EL (cell line): ENCODE measurements at places on chromosomes 3 and 15.

GRCh38 chr15:100125401-100126191 is 216.2 kb downstream of the ADAMTS17 start:
- DNase-seq = no peak

- no peak for DNase-seq
These were observed 407.2 kb upstream of the UBE2E2 start for GRCh38 chr3:22795917-22796316.

DNA sequence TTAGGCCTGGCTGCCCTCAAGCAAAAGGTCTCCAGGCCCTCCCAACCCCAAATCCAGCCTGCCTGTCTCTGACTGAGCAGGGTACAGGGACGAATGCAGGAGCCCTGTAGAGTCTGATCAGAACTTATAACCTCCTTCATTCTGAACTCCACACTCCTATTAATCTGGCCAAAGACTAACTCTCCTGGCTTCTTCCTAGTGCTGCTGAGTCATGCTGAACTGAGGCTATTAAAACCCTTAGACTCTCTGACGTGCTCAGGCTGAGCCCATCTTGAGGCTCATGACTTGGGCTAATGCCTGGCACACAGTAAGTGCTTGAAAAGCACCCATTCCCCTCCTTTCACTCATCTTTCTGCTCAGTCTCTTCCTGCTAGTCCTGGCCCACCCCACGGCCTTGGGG is 81.9 kb downstream of the NUP210 start:
- peak; percentile 9 for DNase-seq

GRCh38 chr15:63551400-63551799 is 45.8 kb upstream of the FBXL22 start:
- peak; percentile 53 for DNase-seq

DNA sequence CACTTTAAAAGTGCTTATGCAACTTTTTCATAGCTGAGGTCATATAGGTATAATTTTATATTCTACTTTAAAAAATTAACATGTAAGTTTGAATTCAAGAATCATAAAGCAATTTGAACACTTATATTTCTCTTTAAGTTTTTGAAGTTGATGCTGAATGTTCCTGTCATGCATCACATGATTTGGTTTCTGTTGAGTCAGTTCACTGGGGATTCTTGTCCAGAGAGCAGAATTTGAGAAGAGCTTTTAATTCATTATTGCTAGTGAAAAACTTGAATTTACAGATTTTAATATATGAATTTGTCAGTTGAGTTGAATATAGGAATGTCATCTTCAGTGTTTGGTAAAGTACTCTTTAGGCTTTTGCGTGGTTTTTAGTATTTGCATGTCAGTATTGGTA is 7.9 kb downstream of the SLC25A26 start:
- no peak for DNase-seq

DNA sequence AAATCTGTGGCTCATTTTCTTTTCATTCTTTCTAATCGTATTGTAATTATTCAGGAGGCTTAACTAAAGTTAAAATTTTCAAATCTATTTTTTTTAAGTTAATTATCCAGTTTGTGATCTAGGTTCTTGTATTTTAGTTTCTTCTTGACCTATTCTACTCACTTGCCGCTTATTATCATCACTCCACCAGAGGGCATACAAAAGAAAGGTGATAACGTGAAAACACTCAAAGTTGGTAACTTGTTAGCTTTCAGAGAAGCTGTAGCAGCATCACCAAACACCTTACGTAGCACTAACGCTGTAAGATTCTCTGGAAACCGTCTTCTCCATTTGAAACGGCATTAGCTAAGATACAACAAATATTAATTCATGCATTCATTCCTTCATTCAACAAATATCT is 4.8 kb downstream of the GNB4 start:
- peak; percentile 30 for DNase-seq

DNA sequence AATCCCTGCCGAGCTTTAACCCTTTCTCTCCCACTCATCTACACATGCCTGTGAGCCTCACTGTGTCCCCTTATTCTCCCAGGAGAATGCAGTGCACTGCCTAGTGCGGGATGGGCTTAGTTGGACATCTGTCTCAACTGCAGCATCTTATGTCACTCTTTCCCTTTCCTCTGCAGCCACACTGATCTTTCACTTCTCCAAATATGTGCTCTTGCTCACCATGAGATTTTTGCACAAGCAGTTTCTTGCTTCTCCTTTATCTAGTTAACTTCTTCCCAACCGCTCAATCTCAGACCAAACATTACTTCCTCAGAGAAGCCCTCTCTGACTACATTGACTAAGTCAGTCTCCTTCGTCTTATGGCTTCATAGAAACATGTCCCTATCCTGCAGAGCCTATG is 292.3 kb downstream of the KBTBD8 start:
- DNase-seq = no peak

- DNase-seq = peak; percentile 99
These were observed 29.3 kb downstream of the RFTN1 start for GRCh38 chr3:16484216-16484615.

GRCh38 chr15:52076889-52077781 is 35.4 kb downstream of the BCL2L10 start:
- DNase-seq = peak; percentile 76

GRCh38 chr3:128775906-128776542 is 50.0 kb downstream of the RAB7A start:
- no peak for DNase-seq

DNA sequence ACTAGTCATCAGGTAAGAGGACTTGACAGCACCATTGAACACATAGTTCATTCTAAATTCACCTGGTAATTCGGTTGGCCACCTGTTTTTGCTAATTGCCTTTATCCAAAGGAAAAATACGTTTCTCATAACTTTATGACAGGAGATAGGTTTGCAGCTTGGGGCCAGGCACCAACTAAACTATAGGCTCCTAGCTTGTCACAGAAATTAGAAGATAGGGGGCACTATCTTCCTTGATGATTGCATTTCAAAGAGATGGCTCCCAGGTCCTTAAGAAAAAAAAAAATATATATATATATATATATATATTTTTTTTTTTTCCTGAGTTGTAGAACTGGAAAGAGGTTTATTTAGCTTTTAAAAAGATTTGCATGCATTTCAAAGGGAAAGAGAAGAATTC is 563.6 kb downstream of the NAALADL2 start:
- DNase-seq = no peak

- no peak for DNase-seq
These were observed 52.2 kb upstream of the CCDC80 start for GRCh38 chr3:112693186-112693585.

DNA sequence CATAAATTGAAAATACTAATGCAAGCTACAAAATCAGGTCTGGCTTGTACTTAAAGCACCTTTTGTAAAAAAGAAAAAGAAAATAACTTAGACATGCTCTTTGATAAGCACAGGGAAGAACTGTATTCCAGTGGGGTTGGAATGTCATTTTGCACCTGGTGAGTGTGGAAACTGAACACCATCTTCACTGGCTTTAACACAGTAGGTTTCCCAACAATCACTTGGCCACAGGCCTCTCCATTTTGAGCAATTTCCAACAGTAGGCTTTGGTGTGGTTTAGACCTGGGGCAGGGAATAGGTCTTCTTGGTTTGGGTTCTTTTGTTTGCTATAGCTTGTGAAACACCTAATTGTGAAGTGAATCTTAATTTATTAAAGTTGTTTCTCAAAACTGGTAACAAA is 18.9 kb downstream of the PDZRN3 start:
- no peak for DNase-seq

DNA sequence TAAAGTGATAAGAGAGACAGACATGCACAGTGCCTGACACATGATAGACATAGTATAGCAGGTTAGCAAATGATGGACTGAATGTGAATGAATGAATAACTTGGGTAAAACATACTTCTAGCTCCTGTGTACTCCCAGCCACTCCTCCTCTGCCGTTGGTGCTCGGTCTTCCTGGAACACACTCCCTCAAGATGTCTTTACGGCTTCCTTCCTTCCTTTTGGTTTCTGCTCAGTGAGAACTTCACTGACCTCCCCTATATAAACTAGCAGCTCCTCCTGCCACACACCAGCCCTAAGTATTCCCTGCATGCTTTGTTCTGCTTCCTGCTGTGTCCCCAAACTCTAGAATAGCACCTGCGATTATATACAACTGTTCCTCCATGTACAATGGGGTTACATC is 50.2 kb downstream of the RAD54L2 start:
- no peak for DNase-seq

- no peak for DNase-seq
These were observed 61.1 kb upstream of the GCNT3 start for GRCh38 chr15:59550530-59550929.

GRCh38 chr3:49017971-49018706 is at the start of gene DALRD3:
Gene DALRD3, minus strand, starts transcription at chr3:49018580. Its CDS starts 16 bp downstream, at chr3:49018564.
- peak; percentile 64 for DNase-seq

DNA sequence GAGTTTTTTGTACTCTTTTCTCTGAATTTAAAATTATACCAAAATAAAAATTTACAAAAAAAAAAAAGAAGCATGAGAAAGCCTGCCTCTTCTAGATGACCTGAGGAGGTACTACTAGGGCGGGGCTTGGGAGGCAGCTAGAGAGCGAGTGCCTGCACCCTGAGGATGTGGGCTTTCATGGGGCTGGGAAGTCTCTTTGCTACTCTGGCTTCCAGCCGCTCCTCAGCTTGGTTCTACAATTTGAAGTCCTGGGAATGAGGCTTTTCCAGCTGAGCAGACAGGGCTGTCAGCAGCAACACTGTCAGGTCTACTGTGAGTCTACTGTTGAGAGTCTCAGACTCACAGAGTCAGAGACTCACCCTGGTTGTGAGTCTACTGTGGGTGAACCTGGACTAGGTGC is 8.2 kb upstream of the PSTPIP1 start:
- DNase-seq = no peak

GRCh38 chr3:5056111-5056391 is 66.0 kb upstream of the ARL8B start:
- DNase-seq = no peak

- no peak for DNase-seq
These were observed 246.4 kb upstream of the TPRG1 start for GRCh38 chr3:188925376-188925775.

- no peak for DNase-seq
These were observed 46.7 kb upstream of the BCHE start for GRCh38 chr3:165883863-165884478.

DNA sequence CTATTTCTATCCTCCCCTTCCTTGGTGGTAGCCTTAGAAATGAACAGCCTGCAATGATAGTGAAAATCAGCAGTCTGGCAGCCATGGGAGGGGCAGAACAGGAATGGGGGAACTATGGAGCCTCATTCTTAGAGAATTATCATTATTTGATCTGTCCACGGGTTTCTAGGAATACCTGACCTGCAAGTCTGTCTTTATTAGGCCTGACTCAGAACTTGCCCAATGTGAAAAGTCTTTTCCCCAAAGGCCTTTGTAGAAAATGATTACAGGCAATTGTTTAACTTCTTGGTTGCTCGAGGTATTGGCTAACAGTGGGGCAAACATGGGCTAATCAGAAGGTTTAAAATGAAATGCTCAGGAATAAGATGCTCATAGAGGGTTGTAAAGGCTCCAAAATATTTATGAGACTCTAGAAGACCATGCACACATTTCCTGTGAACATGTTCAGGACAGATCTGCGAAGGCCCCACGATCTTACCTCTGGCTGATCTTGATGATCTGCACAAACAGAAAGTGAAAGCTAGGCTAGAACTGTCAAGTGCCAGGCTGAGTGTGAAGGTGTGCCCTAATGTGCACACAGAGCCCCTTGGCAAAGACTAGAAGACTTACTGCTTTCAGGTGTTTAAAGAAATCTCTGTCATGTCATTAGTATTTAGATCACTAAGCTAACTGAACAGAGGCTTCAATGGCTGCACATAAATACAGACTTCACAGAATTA is 39.6 kb upstream of the LAMP3 start:
- DNase-seq = no peak

DNA sequence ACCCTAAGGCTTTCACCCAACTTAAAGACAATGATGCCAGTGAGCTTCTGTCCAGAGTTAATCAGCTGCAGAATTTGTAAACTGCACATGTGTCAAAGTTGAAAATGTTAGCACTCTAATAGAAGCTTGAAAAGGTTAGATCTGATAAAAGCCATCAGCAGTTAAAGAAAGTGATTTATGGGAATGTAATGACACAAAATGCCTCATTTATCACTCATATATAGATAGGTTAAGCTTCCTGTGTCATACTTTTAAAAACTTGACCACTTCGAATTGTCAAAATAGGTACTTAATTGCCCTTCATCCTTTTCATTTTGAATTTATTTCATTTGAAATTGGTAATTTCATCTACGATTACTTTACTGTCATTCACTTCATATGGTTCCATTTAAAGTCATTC is 151.6 kb downstream of the CDIN1 start:
- DNase-seq = no peak

DNA sequence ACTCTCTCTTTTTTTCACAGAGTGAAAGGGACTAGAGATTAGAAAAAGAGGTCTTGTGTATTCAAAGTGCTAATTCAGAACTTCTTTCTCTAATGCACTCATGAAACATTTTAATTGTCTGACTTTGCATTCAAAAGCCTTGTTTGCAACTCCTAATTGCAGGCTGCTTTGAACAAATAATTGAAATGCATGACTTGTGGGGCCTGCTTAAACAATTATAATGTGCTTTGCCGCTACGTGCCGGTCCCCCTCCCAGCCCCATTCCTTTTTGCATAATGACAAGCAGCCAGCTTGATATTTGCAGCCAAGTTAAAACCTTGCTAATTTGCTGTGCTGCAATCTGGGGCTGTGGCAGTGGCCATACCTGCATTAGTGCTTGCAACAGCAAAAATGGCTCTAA is 114.5 kb downstream of the FOXB1 start:
- no peak for DNase-seq

GRCh38 chr15:43877371-43877770 is 50.6 kb downstream of the WDR76 start:
- no peak for DNase-seq

DNA sequence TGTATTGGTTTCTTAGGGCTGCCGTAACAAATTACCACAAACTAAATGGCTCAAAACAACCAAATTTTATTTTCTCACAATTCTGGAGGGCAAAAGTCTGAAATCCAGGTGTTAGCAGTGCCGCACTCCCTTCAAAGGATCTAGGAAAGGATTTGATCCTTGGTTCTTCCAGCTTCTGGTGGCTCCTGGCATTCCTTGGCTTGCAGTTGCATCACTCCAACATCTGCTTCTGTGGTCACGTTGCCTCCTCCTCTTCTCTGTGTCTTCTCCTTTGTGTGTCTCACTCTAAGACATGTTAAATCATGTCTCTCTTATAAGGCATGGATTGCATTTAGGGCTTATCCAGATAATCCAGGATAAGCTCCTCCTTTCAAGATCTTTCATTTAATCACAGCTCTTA is 262.2 kb downstream of the MEX3B start:
- no peak for DNase-seq

DNA sequence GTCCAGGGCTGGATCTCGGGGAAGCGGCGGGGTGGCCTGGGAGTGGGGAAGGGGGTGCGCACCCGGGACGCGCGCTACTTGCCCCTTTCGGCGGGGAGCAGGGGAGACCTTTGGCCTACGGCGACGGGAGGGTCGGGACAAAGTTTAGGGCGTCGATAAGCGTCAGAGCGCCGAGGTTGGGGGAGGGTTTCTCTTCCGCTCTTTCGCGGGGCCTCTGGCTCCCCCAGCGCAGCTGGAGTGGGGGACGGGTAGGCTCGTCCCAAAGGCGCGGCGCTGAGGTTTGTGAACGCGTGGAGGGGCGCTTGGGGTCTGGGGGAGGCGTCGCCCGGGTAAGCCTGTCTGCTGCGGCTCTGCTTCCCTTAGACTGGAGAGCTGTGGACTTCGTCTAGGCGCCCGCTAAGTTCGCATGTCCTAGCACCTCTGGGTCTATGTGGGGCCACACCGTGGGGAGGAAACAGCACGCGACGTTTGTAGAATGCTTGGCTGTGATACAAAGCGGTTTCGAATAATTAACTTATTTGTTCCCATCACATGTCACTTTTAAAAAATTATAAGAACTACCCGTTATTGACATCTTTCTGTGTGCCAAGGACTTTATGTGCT is 527 bp downstream of the B2M start:
- peak; percentile 26 for DNase-seq

- DNase-seq = no peak
These were observed 108.8 kb downstream of the NTRK3 start for GRCh38 chr15:88147760-88148159.
